Naive thymus-derived CD8-positive, alpha-beta T cell (primary cell): ENCODE measurements at places on chromosomes 2 and 18. TPM values are rescaled to one million over a fixed set of nuclear protein-coding genes. Genes with fewer than 3 reads are reported as not detected.
A peak's percentile ranks its signal among the peaks of the same experiment; 100 is the strongest.

TGFA gene
- total RNA-seq = 1.3 TPM

GRCh38 chr2:235577404-235578330, 83.8 kb downstream of the AGAP1 start:
- H3K4me1 ChIP-seq = no peaks in the 10 kb centered on the region
- H3K27ac ChIP-seq = no peak overlapping the region
- H3K4me3 ChIP-seq = no peak overlapping the region
- no peaks in the 10 kb centered on the region for H3K36me3 ChIP-seq

DNA sequence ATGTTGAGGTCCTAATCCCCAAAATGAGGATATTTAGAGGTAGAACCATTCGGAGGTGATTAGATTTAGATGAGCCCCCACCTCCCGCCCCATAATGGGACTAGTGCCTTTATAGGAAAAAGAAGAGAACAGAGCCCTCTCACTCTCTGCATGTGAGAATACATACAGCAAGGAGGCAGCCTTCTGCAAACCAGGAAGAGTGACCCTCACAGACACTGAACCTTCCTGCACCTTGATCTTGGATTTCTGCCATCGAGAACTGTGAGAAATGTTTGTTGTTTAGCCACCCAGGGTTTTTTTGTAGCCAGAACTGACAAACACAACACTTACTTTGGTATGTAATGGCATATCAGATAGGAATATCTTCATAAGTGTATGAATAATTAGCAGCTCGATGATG, 83.7 kb downstream of the XIRP2 start:
- H3K27ac ChIP-seq = no peak overlapping the region
- no peaks in the 10 kb centered on the region for H3K36me3 ChIP-seq
- no peak overlapping the region for H3K4me3 ChIP-seq

DNA sequence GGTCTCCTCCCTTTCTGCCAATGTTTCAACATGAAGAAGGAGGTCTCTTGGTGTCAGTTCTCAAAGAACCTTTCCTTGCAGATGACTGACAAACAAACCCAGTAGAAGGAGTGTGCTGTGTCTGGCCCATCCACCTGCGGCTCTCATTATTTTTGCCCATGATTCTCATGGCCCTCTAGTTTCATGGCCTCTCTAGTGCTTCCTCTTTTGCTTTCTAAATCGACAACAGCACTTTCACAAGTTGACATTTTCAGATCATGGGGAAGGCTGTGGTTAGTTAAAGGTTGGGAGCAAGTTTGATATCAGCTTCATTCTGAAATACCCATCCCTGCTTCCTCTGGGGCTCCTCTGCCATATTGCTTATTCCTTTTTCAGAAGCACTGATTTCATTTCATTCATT, 805.2 kb downstream of the SLC4A3 start:
- no peak overlapping the region for H3K27ac ChIP-seq
- no peak for DNase-seq
- H3K4me1 ChIP-seq = no peaks in the 10 kb centered on the region
- H3K4me3 ChIP-seq = no peak overlapping the region
- no peaks in the 10 kb centered on the region for H3K36me3 ChIP-seq
- H3K27me3 ChIP-seq = no peaks in the 10 kb centered on the region

GREB1L gene
- not detected for total RNA-seq

- peaks cover 39% of the 10 kb centered on the region for H3K4me1 ChIP-seq
- no peaks in the 10 kb centered on the region for H3K27me3 ChIP-seq
- H3K36me3 ChIP-seq = no peaks in the 10 kb centered on the region
- peak; percentile 10 for DNase-seq
These were observed 50.8 kb upstream of the PEX13 start for GRCh38 chr2:60966507-60967405.
